GM19239 (cell line): ENCODE measurements at places on chromosomes 4 and X.

- DNase-seq, result no peak
These were observed 31.5 kb downstream of the HS3ST1 start for GRCh38 chr4:11397146-11397545.

GRCh38 chr4:664713-665231 lies 9.3 kb downstream of the ATP5ME start:
- no peak for DNase-seq

- no peak for DNase-seq
These were observed 64.4 kb upstream of the ENPEP start for GRCh38 chr4:110411574-110412011.

DNA sequence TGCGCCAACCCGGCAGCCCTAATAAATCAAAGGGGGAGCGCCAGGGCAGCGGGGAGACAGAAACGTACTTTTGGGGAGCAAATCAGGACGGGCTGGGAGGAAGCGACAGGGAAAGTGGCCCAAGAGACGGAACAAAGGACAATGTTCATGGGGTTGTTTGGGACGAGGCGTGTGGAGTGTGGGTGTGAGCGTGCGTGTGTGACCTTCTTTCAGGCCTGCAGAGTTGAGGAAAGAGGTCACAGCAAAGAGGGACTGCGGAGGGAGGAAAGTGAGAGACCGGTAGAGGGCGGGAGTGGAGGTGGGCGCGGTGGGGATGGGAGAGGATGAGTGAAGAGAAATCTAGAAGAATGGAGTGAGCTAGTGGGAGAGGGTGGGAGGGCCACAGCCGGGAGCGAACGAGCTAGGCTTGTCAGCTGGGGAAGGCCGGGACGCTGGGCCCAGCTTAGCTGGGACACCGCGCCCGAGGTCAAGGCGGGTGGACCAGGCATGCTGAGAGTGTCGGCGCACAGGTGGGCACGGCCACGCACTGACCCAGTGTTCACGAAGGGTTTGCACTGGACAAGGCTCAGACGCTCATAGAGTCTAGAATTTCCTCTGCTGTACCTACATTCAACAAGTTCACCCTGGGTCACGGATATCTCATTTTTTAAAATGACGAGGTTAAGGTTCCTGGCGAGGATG lies 14.7 kb upstream of the PITX2 start:
- no peak for DNase-seq
